ENCODE measurements at places on chromosomes 1 and 21.

DNA sequence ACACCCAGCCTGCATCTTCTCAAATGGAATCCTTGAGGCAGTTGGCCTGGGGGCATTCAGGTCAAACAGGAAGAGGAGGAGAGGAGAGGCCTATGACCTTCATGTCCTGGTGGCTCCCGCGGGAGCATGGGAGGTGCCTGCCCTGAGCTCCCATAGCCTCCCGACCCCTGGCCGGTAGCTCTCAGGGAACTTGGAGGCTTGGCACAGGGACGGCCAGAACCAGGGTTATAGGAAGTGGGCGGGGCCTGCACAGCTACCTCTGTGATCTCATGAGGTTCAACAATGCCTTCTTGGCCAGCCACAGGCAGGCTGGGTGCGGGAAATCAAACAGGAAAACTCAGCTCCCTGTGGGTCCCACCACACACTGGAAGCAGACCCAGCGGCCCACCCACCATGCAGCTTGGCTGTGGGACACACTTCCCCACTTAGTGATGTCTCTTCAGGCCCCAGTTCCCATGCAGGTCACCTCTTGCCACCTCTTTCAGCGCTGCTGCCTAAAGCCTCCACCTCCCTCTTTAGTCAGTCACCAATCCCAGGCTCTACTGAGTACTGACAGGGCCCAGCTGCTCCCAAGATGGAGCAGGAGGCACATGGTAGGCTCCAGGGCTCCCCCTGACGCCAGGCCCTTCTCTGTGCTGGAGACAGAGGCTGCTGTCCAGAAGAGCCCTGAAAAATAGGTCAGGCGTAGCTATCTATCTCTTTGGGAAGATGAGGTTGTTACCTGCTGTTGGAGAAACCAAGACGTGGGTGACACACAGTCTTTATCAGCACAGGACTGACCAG, at the start of gene SLFNL1:
SLFNL1 (minus strand) TSS at position 200 of the 783 bp plus-strand sequence. CDS start 1,065 bp downstream, outside the sequence.
- no peak for DNase-seq

DNA sequence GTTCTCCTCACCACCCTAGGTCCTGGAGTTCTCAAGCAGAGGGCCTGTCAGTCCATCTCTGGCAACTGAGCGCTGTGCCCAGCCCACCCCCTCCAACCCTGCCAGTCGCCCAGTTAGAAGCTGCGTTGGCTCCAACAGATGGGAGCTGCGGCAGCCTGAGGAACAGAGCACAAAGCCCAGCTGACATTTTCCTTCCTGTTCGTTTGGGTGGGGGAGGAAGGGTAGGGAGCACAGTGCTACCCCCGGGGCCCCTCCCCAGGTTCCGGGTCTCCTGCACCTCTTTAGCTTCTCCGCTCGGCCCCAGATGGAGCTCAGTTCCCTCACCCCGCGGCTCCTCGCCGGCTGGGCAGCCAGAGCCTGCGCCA, 1.4 kb downstream of the LRRN2 start:
- DNase-seq = no peak

DNA sequence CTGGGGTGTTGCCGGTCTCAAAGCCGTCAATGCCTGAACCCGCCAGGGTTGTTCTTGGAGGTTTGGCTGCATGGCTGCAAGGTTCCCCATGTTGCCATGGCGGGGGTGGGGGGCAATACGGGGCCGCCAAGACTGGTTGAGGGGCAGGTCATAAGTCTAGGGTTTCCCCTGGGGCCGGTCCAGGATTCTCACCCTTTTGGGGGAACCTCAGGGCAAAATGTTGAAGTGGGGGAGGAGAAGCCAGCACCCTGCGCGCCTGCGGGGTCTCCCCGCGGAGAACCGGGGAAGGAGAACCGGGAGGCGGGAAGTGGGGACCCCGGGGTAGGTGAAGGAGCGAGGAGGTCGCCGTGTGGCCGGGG, 401 bp upstream of the ARHGEF10L start:
- DNase-seq = no peak

- DNase-seq = no peak
Observed at GRCh38 chr1:248714248-248714647, 11.7 kb upstream of the OR14I1 start.

DNA sequence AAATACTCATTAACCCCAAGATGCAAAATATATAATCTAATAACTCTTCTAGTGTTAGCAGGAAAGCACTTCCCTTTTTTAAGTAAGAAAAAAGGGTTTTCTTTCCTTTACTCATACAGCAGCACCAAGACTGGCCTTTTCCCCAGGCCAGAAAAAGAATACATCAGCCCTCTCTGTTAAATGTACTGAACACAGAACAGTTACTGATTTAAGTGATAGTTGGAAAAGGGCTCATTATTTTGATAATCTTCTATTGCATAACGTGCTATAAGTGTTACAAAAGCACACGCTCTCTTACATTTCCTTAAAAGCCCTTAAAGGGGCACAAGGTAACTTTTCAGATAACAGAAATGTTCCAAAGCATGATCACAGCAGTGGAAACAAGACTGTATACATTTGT, 142.9 kb downstream of the TIAM1 start:
- no peak for DNase-seq

- DNase-seq = peak; percentile 46
Observed at GRCh38 chr1:22420455-22421053, 31.1 kb upstream of the ZBTB40 start.

DNA sequence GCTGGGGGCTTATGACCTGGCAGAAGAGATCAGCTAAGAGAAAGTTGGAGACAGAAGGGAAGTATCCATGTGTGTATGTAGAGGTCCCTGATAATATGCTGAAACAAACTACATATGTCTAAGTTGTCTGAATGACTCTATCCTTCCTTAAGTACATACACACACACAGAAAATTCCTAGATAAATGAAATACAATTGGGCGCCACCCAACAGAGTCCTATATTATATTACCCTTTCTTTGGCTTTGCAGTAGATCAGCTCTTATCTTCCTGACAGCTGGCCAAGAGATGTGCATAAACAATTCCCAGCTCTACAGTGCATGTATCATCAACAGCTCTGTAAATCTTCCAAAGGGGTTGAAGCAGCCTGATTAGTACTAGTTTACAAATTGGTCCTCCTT, 40.1 kb downstream of the SORT1 start:
- DNase-seq = no peak

GRCh38 chr1:98129491-98129890, 208.7 kb upstream of the DPYD start:
- DNase-seq = no peak

DNA sequence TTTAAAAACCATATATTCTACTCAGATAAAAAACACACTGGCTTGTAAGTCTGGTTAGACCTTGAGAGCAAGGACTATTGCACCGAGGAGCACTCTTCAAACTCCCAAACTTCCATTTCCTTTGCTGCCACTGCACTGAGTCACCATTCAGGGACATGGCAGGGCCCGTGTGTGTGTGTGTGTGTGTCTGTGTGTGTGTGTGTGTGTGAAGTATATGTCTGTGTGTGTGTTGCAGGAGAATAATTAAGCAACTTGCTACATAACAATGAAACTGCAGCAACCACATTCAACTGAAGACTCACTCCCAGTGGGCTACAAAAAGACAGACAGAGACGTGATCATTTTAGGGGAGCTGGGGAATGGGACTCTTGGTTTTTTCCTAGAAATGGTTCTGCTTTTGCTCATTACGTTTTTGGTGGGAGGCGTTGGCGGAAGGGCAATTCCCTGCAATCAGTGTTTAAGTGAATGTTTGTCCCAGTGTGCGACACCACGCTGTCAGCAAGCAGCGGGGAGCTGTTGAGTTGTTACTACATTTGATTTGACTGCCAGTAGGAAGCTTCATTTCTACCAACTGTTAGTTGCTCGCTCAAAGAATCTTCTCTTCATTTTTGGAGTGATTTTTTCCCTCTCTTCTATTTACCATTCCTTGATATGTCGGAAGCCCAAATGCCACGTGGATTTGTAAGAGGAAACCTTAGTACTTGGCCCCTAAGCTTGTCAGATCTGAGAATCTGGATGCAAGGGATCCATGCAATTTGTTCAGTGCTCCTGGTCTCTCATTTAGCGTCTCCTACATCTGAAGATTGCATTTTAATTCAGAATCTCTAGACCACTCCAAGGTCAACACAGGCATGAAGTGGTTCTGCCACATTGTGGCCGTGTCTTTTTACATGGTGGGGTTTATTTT, 36.1 kb downstream of the ESRRG start:
- DNase-seq = no peak

GRCh38 chr1:225868631-225869330, 13.4 kb downstream of the TMEM63A start:
- DNase-seq = no peak

GRCh38 chr1:221089803-221090202, 210.6 kb downstream of the HLX start:
- no peak for DNase-seq

GRCh38 chr1:8472668-8473067, 154.8 kb downstream of the SLC45A1 start:
- peak; percentile 48 for DNase-seq

- DNase-seq = peak; percentile 59
Observed at GRCh38 chr1:224170748-224171478, 12.1 kb upstream of the DEGS1 start.

GRCh38 chr1:9942399-9942938, 722 bp downstream of the LZIC start:
- DNase-seq = peak; percentile 77

GRCh38 chr1:6695868-6696267, 5.7 kb downstream of the DNAJC11 start:
- DNase-seq = no peak

GRCh38 chr1:82032068-82032467, 231.3 kb downstream of the ADGRL2 start:
- DNase-seq = no peak

DNA sequence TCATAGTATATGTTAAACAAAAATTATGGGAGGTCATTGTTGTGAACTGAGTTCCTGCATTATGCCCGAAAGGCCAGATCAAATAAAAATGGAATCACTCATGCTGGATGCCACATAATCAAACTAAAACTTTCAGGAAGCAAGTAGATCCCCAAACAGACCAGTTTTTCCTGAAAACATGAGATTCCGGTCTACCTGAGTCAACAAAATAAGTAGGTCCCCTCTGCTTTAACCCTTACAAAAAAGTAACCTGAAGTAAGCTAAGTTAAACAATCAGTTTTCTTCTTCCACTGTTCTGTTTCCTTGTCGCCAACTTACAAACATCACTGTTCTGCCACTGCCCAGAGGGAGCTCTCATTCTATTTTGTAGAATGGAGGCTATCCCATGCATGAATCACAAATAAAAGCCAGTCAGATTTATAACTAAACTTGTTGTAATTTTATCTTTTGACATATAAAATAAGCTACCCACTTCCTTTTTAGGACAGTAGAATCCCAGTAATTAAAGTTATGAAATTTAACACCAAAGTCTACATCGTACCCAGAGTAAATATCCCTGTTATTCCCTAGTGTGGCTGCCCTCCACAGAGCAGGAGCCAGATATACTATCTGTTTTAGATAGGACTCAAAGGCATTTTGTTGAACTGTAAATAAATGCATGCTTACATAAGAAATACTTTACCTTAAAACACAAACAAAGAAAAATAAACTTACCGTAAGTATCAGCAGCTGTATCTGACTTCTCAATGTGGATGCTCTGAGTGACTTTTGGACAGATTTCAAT, 149.4 kb downstream of the TIAM1 start:
- DNase-seq = no peak

DNA sequence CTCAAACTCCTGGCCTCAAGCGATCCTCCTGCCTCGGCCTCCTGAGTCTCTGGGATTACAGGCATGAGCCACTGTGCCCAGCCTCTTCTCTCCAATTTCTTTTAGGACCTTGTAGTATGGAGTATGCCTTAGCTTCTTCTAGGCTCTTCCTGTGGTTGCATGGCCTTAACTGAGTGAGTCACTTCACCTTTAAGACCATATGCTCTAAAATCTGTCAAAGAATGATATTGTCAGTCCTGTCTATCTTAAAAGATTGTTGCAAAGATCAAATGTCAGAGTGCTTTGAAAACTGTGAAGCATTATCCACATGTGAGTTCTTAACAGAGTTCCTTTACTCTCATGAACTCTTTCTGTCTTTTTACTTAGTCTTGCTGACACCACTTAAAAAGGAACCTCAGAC, 37.2 kb downstream of the ATP2B4 start:
- DNase-seq = no peak

GRCh38 chr1:35451125-35451528, 106.1 kb downstream of the KIAA0319L start:
- DNase-seq = peak; percentile 70

- peak; percentile 64 for DNase-seq
Observed at GRCh38 chr1:180954005-180954800, 41.5 kb downstream of the KIAA1614 start.

GRCh38 chr1:187854457-187854856, 1025.7 kb downstream of the PLA2G4A start:
- no peak for DNase-seq

DNA sequence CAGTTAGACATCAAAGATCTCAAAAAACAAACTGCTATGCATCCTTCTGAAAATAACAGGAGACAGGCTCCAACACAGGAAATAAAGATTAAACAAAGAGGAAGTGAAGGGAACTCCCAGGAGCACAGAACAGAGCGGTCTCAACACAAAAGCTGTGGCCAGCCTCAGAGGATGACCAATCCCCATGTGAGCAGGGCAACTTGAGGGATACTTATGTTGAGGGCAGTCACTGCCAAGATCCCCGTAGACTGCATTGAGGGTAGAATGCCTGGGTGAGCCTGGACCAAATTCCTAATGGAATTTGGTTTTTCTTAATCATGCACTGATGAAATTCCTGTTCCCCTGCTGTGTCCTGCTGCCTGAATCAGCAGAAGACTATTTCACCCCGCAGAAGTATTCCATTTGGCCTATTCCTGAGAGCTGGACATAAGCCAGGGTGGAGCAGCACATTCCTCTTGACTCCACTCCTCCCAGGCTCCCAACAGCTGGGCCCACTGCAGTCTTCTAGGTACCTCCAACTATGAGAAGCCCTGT, 49.0 kb downstream of the JAK1 start:
- no peak for DNase-seq

DNA sequence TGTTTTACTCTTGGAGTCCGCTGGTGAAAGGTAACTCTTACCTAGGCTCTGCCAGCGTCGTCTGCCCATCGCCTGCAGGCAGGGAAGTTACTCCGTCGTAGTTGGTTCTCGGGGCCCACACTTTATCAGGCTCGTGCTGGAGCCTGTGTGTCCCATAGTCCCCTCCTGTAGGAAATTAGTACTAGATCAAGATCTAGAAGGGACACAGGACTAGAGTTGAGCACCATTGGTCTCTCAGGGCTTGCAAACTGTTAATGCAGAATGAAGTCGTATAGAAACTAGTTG, 940 bp downstream of the SRRM1 start:
- DNase-seq = peak; percentile 33

DNA sequence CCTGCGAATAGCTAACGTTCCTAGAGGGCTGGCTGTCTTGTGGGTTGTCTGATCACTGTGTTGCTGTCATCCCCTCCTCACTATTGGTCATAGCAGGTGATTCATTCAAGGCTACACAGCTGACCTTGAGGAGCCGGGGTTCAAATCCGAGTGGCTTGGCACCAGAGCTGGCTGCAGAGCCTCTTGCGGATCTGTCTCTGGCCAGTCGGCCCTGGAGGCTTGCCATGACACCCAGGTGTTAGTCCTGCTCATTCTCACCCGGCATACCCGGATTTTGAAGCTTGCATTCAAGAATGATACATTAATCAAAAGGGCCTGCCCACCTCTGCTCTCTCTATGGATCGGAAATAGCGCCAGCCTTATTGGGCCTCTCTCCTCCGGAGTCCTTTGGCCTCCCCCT, 110.4 kb downstream of the DHRS3 start:
- DNase-seq = no peak

Data from CD4-positive, CD25-positive, alpha-beta regulatory T cell (primary cell).